ENCODE measurements at places on chromosomes 4 and X. TPM values are rescaled to one million over a fixed set of nuclear protein-coding genes. Genes with fewer than 3 reads are reported as not detected.

Gene KCNE5
- total RNA-seq: not detected

DNA sequence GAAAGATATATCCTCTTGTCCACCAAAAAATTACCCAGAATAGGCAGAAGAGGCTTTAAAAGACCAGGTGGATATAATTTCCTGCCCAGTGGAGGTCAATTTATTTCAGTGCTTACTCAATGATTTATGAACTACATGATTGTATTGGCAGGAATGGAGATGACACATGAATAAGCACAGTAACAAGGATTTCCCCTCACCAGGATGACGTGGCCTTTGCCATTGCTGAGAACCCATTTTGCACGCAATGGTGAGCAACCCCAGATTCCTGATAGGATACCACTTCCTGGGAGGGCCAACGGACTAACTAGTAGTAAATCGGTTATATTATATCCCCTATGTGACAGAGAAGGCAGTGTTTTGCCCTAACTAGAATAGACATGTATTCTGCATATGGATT, 11.6 kb upstream of the TTC29 start:
- DNase-seq: no peak
- no peaks in the 10 kb centered on the region for H3K4me1 ChIP-seq
- no peak overlapping the region for H3K27ac ChIP-seq
- H3K36me3 ChIP-seq: no peaks in the 10 kb centered on the region

GRCh38 chrX:72115380-72115779, 16.3 kb downstream of the RTL5 start:
- H3K4me3 ChIP-seq: no peak overlapping the region
- no peaks in the 10 kb centered on the region for H3K4me1 ChIP-seq
- no peak for DNase-seq
- H3K36me3 ChIP-seq: no peaks in the 10 kb centered on the region
- no peak overlapping the region for H3K27ac ChIP-seq

Gene IRS4
- 0.09 TPM for total RNA-seq

GRCh38 chr4:10026485-10026884, 5.2 kb upstream of the SLC2A9 start:
- no peak overlapping the region for H3K27ac ChIP-seq
- no peaks in the 10 kb centered on the region for H3K36me3 ChIP-seq
- no peaks in the 10 kb centered on the region for H3K27me3 ChIP-seq
- H3K4me3 ChIP-seq: no peak overlapping the region
- no peak for DNase-seq

DNA sequence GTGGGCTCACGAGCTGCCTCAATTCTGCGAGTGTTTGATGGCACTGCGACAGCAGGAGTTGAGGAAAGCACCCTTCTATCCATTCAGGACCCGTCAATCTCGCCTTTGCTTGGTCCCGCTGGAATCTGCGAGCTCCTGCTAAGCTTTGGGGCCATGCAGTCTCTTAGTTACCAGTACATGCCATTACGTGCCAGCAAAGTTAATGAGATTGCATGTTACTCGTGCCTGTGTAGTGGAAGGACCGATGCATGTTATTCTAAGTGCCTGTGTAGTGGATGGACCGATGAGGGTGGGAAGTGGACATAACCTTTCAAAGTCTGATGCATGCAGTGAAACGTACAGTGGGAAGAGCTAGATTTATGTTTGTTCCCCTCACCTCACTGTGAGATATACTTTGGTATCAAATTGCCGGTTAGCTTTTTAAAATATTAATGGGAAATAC, 569 bp downstream of the RPS3A start:
- H3K4me3 ChIP-seq: peak overlapping the region; percentile 94
- no peaks in the 10 kb centered on the region for H3K27me3 ChIP-seq
- DNase-seq: no peak
- H3K4me1 ChIP-seq: peaks cover 30% of the 10 kb centered on the region
- H3K27ac ChIP-seq: peak overlapping the region; percentile 91

GRCh38 chrX:79138658-79139241, 5.7 kb upstream of the GPR174 start:
- no peak overlapping the region for H3K27ac ChIP-seq
- no peak overlapping the region for H3K4me3 ChIP-seq
- DNase-seq: no peak
- H3K4me1 ChIP-seq: no peaks in the 10 kb centered on the region

Data from lower lobe of right lung (tissue), 2 donors.